ENCODE measurements at places on chromosomes 2 and 18.

DNA sequence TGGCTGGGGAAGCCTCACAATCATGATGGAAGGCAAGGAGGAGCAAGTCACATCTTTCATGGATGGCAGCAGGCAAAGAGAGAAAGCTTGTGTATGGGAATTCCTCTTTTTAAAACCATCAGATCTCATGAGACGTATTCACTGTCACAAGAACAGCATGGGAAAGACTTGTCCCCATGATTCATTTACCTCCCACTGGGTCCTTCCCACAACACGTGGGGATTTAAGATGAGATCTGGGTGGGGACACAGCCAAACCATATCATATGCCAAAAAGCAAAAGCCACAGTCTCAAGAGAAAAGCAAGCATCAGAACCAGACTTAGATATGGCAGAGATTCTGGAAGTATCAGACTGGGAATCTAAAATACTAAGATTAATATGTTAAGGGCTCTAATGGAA, 30.0 kb upstream of the SCRN3 start:
- no peak for DNase-seq

GRCh38 chr2:70133491-70134322, 46.4 kb downstream of the PCBP1 start:
- DNase-seq: no peak

GRCh38 chr18:46293742-46294181, 189.6 kb downstream of the HAUS1 start:
- no peak for DNase-seq

DNA sequence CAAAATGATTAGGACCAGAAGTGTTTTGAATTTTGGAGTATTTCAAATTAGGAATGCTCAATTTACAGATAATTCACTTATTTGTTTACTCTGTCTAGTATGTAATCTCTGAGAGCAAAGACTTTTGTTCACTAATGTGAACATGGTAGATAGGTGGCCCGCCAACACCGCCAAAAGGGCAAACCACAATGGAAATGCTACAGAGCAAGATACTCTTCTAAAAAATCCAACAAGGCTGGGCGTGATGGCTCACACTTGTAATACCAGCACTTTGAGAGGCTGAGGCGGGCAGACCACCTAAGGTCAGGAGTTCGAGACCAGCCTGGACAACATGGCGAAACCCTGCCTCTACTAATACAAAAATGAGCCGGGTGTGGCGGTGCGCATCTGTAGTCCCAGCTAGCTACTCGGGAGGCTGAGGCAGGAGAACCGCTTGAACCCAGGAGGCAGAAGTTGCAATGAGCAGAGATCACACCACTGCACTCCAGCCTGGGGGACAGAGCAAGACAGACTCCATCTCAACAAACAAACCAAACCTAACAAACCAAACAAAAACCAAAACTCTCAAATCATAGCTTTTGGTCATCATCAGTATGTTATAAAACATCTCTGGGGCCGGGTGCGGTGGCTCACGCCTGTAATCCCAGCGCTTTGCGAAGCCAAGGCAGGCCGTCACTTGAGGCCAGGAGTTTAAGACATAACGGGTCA, 2.4 kb downstream of the CCT4 start:
- DNase-seq: no peak

DNA sequence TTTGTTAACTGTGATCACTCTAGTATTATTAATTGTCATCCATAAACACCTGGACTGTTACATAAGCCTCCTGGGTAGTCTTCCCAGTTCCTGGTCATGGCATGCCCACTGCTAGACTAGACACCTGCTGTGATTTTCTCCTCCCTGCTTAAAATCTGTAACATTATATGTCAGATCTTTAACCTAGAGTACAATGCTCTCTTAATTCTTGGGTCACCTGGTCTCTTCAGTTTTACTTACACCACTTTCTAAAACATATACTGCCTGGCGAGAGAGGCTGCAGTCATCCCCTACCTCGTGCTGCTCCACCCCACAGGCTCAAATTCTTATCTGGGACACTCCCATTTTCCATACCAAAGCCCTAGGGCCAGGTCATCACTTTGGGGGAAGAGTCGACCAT, 161.3 kb downstream of the CDH2 start:
- DNase-seq: no peak

GRCh38 chr2:241126771-241127202, 22.5 kb downstream of the PASK start:
- no peak for DNase-seq

GRCh38 chr2:200655918-200656580, 70.2 kb downstream of the AOX1 start:
- DNase-seq: peak; percentile 42

GRCh38 chr2:227629435-227629834, 12.1 kb downstream of the SCYGR4 start:
- DNase-seq: no peak

- DNase-seq: no peak
Measured at GRCh38 chr2:25310965-25311864, 30.5 kb downstream of the DNMT3A start.

DNA sequence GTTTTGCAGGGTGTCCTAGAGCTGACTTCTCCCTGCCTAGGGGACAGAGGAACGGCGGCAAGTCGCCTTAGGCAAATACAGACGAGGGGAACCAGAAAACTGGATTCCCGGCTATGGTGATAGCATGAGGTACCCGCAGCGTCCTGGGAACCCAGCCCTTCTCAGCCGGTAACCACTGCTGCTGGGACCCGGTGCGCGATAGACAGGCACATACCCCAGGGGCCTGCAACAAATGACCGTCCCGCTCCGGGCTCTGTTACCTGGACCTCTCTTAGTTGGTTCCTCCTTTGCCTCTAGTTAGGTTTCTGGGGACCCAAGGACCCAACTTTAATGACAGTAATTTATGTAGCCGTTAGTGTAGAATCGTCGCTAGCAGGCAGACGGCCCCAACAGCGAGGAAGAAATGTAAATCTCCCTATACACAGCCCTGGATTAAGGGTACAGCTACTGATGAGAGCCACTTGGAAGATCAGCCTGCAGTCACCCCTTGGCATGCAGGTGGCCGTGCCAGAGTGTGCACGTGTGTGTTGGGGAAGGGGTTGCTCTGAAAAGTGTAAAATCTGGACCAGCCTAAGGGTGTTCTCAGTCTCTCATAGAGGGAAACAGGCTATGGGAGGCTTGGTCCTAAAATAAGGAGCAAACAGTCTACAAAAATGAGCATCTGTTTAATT, 819 bp upstream of the SERPINE2 start:
- no peak for DNase-seq

DNA sequence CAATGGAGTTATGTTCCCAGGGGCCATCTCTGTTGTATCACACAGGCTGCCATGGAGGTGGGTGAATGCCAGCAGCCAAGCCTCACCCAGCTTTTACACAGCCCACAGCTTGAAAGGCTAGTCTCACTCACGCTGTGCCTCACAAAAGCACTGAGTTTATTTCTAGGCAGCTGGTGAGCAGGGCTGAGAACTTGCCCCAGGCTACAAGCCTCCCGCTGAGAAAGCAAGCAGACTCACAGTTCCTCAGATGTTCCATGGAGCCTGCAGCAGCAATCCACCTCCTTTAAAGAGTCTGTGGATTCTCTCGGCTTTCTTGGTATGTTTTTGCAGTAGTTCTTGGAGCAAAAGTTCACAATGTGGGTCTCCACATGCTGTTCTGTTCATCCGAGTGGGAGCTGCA, 40.9 kb upstream of the ALKAL2 start:
- no peak for DNase-seq

GRCh38 chr2:58645017-58645416, 403.9 kb upstream of the FANCL start:
- no peak for DNase-seq

DNA sequence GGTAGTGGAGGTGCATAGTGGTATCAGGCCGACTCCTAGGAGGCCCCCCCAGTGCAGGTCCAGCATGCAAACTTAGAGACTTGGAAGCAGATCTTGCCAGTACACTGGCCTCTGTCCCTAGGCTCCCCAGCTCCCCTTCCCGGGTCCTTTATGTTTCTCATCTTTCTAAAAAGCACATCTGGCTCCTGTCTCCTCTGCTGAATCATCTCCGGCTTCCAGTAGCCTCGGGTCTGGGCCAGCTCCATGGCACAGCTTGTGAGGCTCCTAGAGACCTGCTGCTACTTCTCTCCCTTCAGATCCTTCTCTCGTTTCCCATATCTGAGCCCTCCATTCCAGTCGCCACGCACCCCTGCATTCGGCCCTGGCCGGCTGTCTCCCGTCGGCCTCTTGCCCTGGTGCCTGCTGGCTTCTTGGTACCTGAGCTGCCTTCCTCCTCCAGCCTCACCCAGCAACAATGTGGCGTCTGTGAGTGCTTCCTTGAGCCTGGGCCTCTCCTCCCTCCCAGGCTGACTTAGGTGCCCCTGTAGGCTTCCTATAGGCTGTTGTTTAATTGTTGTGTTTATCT, 6.6 kb downstream of the TRAF3IP1 start:
- DNase-seq: no peak

- DNase-seq: no peak
Measured at GRCh38 chr18:62808123-62808522, 92.8 kb downstream of the PHLPP1 start.

- no peak for DNase-seq
Measured at GRCh38 chr18:57243624-57244179, 96.8 kb downstream of the BOD1L2 start.

- DNase-seq: no peak
Measured at GRCh38 chr18:12409469-12409868, 1.7 kb downstream of the PRELID3A start.

- no peak for DNase-seq
Measured at GRCh38 chr18:65737471-65737955, 13.3 kb upstream of the CDH7 start.

GRCh38 chr2:30209227-30209626, 22.1 kb upstream of the LBH start:
- no peak for DNase-seq

DNA sequence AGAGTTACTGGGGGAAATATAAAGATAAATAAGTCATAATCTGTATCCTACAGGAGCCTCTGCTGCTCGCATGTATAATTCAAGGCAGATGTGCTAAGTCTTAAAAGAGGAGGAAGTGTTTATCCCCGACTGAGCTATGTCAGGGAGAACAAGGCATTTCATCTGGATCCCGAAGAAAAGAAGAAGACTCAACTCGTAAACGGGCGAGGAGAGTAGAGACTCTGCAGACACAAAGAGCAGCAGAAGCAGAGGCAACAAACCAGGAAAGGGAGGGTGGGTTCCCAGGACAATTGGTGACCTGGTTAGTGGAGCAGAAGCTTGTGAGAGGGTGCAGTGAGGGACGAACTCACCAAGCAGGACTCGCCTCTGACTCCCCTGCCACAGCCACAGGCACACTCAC, 368.6 kb downstream of the EIPR1 start:
- no peak for DNase-seq

DNA sequence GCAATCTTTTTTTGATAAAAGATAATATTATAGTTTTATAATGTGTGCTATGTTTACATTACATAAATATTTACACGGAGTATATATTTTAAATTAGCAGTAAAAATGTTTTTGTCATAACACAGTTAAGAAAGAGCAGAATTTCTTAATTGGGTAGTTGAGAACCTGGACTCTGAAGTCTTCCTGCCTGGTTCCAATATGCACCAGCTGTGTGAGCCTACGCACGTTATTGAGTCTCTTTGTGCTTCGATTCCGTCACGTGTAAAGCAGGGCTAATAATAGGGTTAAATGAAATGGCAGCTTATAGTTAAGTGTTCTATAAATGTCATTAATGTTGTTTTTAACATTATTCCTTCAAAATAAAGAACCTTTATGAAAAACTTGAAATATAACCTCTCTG, 1.2 kb upstream of the CCDC88A start:
- no peak for DNase-seq

DNA sequence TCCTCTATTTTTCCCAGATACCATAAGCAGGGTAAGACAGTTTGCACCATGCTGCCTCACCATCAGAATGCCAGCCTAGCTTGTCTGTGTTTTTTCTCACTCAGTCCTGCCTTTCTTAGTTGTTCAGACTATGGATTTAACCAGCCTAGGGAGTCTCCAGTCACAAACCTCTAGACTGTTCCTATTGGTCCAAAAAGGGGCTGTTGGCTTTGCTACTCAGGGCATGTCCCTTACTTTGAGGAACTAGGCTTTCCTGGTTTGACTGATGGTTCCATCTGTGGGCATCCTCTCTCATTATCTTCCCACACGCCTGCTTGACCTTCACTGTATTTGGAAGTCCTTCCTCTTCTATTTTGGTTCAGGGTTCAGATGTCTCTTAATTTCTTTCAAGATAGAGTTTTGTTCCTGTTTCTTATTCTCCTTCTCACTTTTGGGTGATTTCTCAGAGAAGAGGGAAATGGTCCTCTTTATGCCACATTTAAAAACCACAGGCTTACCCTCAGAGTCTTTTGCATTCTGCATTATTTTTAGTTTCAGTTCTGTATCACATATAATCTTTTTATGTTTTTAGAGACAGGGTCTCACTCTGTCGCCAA, 31.3 kb upstream of the TMEM131 start:
- no peak for DNase-seq

GRCh38 chr2:120754067-120754960, 18.6 kb downstream of the GLI2 start:
- no peak for DNase-seq

- DNase-seq: peak; percentile 73
Measured at GRCh38 chr2:98457045-98457696, 12.5 kb downstream of the INPP4A start.

DNA sequence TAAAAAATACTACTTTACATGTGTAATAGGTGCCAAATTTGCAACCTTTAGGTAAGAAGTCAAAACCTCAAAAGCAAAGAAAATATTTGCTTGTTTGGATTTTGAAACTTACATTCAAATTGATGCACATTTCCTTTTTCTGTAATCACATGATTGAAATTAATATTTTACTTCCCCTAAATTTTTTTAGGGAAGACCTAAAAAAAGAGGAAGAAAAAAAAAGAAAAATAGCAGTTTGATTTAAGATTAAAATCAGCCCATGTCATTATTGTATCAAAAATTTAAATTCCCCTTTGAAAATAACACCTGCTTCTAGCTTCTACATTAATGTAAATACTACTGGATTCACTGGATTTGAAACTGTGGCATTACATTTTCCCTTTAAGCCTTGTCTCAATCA, 68.2 kb upstream of the STON1 start:
- DNase-seq: no peak

DNA sequence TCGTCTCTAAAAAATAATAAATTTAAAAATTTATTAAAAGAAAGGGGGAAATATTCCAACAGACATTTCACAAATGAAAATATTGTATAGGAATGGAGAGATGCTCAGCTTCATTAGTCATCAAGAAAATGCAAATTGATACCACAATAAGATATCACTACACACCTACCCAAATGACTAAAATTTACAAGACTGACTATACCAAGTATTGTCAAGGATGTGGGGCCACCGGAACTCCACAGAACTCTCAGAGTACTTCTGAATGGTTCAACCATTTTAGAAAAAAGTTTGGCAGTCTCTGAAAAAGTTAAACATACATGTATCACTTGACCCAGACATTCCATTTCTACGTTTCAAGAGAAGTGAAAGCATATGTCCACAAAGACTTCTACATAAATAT, 163.4 kb downstream of the EHBP1 start:
- DNase-seq: no peak

GRCh38 chr18:55477499-55477859, 110.5 kb downstream of the TCF4 start:
- no peak for DNase-seq

Measured in AG09309 (cell line).